Central memory CD8-positive, alpha-beta T cell (primary cell): ENCODE measurements at places on chromosomes 5 and 9.

DNA sequence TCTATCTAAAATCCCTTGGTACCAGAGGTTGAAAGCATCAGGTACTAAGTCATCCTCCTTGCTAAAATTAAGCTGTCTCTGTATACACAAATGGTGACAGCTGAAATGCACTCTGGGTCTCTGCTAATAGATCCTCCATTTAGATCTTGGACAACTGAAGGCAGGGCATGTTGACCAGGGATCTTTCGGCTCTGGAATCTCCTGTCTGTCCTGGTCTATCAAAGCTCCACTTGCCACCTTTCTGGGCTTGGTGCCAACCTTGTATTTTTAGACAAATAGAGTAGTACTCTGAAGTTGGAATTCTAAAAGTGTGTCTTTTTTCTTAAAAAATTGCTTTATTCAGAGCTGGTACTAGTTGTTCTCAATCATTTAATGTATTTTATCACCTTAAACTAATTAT lies 135.2 kb upstream of the HMHB1 start:
- H3K27ac ChIP-seq, result no peak overlapping the region
- H3K4me3 ChIP-seq, result no peak overlapping the region
- no peaks in the 10 kb centered on the region for H3K4me1 ChIP-seq
- H3K27me3 ChIP-seq, result no peaks in the 10 kb centered on the region
- no peaks in the 10 kb centered on the region for H3K36me3 ChIP-seq

GRCh38 chr5:98066910-98067309 lies 706.6 kb upstream of the RGMB start:
- H3K27ac ChIP-seq, result no peak overlapping the region
- no peaks in the 10 kb centered on the region for H3K4me1 ChIP-seq

DNA sequence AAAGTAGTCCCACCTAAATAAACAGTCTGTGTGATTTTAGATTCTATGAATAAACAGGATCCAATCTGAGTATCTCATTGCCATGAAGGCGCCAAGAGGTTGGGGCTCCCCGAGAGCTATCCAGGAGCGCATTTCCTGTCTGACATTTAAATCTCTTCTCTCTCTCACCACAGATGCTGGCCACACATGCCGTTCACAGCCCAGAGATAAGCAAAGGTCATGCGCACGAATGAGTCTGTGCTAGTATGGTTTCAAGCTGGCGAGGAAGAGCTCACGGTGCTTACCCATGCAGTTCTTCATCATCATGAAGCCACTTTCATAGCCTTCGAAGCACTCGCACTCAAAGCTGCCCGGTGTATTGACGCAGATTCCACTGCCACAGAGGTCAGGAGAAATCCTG lies 199.4 kb downstream of the FBN2 start:
- H3K27me3 ChIP-seq, result no peaks in the 10 kb centered on the region
- no peak overlapping the region for H3K27ac ChIP-seq
- H3K4me3 ChIP-seq, result no peak overlapping the region
- H3K36me3 ChIP-seq, result no peaks in the 10 kb centered on the region

DNA sequence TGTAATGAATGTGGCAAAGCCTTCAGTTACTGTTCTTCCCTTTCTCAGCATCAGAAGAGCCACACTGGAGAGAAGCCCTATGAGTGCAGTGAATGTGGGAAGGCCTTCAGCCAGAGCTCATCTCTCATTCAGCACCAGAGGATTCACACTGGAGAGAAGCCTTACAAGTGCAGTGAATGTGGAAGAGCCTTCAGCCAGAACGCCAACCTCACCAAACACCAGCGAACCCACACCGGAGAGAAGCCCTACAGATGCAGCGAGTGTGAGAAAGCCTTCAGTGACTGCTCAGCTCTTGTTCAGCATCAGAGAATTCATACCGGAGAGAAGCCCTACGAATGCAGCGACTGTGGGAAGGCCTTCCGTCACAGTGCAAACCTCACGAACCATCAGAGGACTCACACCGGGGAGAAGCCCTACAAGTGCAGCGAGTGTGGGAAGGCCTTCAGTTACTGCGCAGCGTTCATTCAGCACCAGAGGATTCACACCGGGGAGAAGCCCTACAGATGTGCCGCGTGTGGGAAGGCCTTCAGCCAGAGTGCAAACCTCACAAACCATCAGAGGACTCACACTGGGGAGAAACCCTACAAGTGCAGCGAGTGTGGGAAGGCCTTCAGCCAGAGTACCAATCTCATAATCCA lies 6.8 kb downstream of the RPL12 start:
- peak overlapping the region; percentile 16 for H3K27ac ChIP-seq
- no peak for DNase-seq
- no peaks in the 10 kb centered on the region for H3K27me3 ChIP-seq
- peaks cover 70% of the 10 kb centered on the region for H3K36me3 ChIP-seq
- H3K4me3 ChIP-seq, result no peak overlapping the region
- peaks cover 23% of the 10 kb centered on the region for H3K4me1 ChIP-seq

DNA sequence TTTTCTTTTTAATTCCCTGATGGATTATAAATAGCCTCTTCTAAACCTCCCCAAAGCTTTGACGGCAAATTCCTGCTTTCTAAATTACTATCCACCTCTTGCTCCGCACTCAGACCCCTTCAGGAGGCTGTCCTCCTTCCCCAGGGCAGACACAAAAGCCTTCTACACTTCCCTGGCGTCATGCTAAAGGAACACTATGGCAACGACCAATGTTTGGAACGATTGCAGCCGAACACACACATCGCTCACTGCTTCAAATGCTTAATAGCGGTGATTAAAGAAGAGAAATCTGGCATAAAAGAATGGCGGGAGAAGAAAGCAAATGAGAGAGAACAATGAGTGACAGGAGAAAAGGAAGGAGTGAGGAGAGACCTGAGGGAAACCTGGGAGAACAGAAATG lies 297.3 kb downstream of the MLLT3 start:
- no peak for DNase-seq
- no peaks in the 10 kb centered on the region for H3K27me3 ChIP-seq
- peaks cover 3% of the 10 kb centered on the region for H3K36me3 ChIP-seq
- peaks cover 28% of the 10 kb centered on the region for H3K4me1 ChIP-seq
- H3K4me3 ChIP-seq, result no peak overlapping the region
- H3K27ac ChIP-seq, result no peak overlapping the region

DNA sequence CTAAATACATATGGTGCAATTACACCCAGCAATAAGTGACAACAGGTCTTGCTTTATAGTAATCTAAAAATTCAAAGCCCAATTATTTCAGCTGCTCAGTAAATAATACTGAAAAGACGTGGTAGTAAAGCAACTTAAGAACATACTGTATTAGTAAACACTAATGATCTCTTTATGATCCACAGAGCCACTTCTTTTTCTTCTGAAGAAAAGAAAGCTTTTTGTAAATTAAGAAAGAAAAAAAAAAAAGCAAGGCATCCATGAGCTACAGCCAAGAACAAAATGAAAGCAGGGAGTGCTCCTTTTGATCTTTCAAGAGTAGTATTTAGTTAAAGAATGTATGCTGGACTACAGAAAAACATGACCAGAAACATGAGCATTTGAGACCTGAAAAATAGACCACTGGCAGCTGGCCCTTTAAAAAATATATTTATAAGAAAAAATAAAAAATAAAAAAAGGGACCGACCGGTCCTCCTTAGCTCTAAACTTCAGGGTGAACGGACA lies 348.7 kb downstream of the GLIS3 start:
- H3K27me3 ChIP-seq, result peaks cover 13% of the 10 kb centered on the region
- peaks cover 1% of the 10 kb centered on the region for H3K36me3 ChIP-seq
- no peak overlapping the region for H3K27ac ChIP-seq
- H3K4me3 ChIP-seq, result no peak overlapping the region

DNA sequence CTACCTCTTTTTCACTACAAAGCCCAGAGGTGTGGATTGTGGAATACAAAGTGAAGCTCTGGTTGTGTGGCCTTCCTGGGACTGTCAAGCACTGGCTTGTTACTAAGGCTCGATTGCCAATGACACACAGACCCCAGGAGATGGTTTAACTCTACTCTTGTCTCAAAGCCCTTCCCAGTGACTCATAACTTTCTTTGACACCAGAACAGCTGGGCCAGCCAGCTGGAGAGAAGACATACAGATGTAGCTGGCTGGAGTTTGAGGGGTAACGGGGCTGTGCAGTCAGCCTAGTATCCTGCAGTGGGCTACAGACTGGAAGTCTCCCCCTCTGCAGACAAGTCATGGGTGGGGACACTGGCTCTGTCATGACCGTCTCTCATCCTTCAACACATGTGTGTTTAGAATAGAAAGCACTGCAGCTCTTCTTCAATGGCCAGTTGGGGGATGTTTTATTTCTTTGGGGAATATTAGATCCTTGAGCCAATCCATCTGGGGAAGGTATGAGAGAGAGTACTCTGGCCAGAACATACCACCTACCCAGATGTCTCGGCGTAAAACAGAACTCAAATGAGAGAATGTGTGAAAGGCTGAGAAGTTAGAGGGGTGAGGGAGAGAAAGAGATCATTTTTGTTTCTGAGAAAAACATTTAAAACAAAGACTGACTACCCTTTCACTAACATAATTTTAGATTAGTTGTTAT lies 53.3 kb downstream of the SEMA6A start:
- H3K4me3 ChIP-seq, result no peak overlapping the region
- peaks cover 7% of the 10 kb centered on the region for H3K27me3 ChIP-seq
- H3K36me3 ChIP-seq, result no peaks in the 10 kb centered on the region
- no peak overlapping the region for H3K27ac ChIP-seq
- no peaks in the 10 kb centered on the region for H3K4me1 ChIP-seq

DNA sequence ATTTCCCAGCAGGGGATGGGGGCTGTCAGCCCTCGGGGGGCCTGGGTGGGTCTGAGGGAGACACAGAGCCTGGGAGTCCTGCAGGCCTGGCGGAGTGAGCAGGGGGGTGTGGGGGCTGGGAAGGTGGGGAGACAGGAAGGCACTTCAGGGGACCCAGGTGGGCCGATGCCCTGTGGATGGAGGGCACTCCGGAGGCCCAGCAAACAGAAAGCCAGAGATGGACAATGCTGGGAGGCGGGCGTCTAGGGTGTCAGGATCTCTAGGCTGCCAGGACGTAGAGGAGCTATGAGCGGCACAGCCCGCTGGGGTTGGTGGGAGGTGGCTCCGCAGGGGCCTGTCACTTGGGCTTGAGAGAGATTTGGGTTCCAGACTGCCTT lies 87.6 kb upstream of the COL5A1 start:
- no peak for DNase-seq
- no peak overlapping the region for H3K4me3 ChIP-seq

- H3K36me3 ChIP-seq, result no peaks in the 10 kb centered on the region
- no peaks in the 10 kb centered on the region for H3K27me3 ChIP-seq
- no peak overlapping the region for H3K27ac ChIP-seq
- no peak for DNase-seq
- H3K4me1 ChIP-seq, result no peaks in the 10 kb centered on the region
Measured at GRCh38 chr5:123916345-123917121, 404.6 kb downstream of the CSNK1G3 start.

DNA sequence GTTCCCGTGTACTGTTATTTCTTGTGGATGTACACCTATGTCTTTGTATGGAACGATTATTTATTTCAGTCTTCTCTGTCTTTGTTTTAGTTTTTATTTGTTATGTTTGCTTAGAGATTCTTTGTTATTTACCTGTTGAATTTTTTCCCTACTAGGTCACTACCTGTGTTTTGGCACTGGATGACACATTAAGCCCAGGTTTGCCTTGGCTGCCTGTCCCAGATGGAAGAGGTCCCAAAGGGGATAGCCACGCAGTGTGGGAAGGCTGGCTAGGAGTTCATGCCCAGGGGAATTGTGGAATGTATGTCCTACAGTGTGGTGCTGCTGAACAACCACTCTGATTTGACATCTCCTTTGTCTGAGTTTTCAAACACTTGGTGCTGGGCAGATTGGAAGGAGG lies 15.6 kb upstream of the SLC36A2 start:
- H3K4me1 ChIP-seq, result no peaks in the 10 kb centered on the region
- H3K36me3 ChIP-seq, result no peaks in the 10 kb centered on the region
- H3K27me3 ChIP-seq, result peaks cover 26% of the 10 kb centered on the region
- H3K27ac ChIP-seq, result no peak overlapping the region
- H3K4me3 ChIP-seq, result no peak overlapping the region

- H3K4me3 ChIP-seq, result no peak overlapping the region
- no peak overlapping the region for H3K27ac ChIP-seq
- DNase-seq, result no peak
- H3K4me1 ChIP-seq, result no peaks in the 10 kb centered on the region
- peaks cover 9% of the 10 kb centered on the region for H3K36me3 ChIP-seq
Measured at GRCh38 chr5:78008356-78008967, 232.3 kb upstream of the TBCA start.
